Renal pelvis (tissue), 12 donors: ENCODE measurements at places on chromosomes 7 and 10. TPM values are rescaled to one million over a fixed set of nuclear protein-coding genes. Genes with fewer than 3 reads are reported as not detected.

- no peak for DNase-seq
Observed at GRCh38 chr7:37109843-37110242, 338.8 kb downstream of the ELMO1 start.

Gene PMPCB
- polyA plus RNA-seq, result 97.0 TPM

DNA sequence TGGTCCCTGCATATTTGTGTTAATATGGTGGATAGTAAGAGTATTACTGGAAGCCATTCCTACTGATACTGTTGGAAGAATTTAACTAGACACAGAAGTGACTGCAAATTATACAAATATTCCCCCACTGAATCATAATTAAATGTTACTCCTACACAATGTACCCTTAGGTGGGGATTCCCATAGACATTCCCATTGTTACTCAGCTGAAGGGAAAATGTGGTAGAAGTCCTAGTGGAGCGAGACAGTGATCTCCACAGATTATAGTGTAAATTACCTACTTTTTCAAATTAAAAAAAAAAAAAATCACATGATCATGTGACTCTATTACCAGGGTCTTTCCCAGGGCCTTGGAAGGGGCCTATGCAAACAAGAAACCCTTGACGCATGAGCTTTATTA, 611.8 kb downstream of the LRMDA start:
- DNase-seq, result no peak

Gene LHFPL3
- 4.6 TPM for polyA plus RNA-seq

- DNase-seq, result no peak
Observed at GRCh38 chr10:117674201-117674600, 131.7 kb downstream of the EMX2 start.
